ENCODE measurements at places on chromosomes 2 and 18. TPM values are rescaled to one million over a fixed set of nuclear protein-coding genes. Genes with fewer than 3 reads are reported as not detected.
A peak's percentile ranks its signal among the peaks of the same experiment; 100 is the strongest.

GRCh38 chr2:46416739-46417403, 62.5 kb upstream of the TMEM247 start:
- DNase-seq = no peak

DNA sequence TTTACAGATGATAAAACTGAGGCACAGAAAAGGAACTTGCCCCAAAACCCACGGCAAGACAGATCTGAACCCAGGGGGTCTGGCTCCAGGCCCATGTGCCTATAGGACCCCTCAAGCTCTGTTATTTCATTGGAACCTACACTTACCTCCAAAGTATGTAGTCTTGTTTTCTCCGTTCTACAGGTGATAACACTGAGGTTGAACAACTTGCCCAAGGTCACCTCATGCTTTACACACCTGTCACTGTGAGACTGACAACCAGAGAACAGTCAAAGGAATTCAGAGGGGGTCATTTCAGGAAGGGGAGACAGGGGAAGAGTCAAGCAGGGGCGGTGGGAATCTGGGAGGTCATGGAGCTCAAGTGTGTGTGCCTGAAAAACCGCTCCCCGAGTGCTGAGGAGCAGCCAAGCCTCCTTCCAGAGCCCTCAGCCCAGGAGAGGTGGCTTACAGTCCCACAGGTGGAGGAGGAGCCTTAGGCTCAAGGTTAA, 47.7 kb downstream of the SERTAD2 start:
- no peak for DNase-seq

DNA sequence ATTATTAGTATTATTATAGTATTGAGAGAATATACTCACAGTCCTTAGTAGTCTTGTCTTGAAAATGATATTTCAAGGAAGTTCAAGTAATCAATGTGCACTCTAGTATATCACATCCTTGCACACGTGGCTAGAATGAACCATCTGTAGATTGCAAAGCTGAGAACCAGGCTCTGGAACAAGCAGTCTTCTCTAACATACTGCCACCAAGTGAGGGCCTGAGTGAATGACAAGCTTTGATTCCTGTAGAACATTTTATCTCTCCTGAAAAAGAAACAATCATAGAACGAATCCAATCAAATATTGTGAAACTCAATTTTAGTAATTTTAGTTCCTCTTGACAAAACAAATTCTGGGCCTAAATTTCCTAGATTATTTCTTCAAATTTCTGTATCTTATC, 55.3 kb upstream of the SULT1C3 start:
- DNase-seq = no peak

DNA sequence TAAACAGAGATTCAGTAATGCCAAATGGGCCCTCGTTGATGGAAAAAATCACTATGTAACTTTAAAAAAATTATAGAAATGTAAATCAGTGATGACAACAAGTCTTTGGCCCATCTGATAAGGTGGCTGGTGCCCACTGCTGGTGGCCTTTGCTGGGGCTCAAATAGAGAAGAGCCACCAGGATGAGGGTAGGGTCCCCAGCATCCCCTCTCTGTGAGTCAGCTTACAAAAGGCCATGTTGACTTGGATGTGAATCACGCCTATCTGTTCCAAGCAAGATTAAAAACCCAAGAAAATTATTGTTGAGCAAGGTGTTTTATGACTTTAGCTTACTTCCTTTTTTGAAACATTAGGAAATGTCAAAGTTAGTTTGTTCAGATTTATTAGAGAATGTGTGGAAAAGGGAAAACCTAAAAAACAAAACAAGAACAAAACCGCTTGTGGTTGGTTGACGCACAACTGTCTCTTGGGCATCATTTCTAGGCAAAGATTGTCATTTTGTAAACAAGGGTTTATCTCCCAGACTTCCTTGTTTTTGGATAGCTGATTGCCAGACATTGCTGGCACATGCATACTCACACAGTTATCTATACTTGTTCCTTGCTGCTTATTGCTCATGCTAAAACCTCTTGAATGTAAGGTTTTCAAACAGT, 53.7 kb upstream of the ZNF396 start:
- DNase-seq = no peak

- DNase-seq = no peak
Observed at GRCh38 chr18:77668219-77668618, 418.6 kb downstream of the GALR1 start.

GRCh38 chr2:263774-264492, at the start of gene SH3YL1:
Gene SH3YL1 (minus strand): TSS chr2:264032. CDS start chr2:263984, 48 bp downstream.
- DNase-seq = peak; percentile 19

Gene SPATA3
- total RNA-seq = not detected

DNA sequence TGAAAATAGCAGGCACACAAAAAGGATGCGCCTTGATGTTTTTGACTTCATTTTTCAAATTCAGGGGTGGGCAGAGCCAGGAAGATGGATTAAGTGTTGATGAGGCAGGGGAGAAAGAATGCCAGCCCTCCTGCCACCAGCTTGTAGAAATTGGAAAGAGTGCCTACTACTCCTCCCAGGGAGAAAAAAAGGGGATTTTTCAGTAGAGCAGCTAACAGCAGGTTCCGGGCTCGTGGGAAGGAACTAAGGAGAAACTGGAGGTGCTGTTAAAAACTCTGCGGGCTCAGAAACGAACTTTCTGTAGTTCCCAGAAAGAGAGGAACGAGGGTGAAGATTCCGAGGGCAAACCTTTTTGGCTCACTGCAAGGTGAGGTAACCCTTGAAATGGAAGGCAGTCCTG, 100.1 kb upstream of the MCFD2 start:
- DNase-seq = no peak

DNA sequence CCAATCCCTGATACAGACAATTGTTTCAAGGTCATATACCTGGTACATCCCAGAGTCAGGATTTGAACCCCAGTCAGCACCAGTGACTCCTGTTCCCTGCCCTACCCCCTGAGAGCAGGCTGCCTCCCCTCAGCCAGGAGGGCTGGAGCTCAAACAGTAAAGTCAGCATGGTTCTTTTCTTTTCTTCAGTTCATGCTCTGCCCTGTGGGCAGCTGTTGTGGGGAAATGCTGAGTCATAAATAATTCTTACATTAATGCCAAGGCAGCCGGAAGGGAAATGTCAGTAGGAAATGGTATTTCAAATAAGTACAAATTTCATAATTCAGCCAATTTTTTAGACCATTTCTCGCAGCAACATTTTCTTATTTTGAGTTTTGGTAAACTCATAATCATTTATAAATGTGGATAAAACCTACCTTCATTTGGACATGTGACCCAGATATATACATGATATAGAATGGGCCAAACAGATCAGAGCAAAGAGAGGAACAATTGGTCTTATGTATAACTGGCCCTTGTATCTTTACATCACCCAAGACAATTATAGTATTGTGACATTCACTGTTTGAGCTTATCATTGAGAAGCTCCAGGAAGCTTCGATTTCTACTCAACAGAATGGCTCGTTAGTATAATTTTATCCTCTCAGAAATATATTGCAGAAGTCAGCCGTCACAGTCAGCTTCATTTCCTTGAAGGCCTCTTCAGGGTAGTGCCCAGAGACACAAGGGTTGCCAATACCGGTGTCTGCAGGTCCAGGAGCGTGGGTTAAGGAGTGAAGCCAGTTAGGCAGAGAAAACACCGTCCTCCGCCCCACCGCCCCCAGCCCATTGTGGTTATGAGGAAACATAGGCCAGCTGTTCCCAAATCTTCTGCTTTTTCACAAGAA, 28.0 kb upstream of the SCYGR1 start:
- peak; percentile 38 for DNase-seq

DNA sequence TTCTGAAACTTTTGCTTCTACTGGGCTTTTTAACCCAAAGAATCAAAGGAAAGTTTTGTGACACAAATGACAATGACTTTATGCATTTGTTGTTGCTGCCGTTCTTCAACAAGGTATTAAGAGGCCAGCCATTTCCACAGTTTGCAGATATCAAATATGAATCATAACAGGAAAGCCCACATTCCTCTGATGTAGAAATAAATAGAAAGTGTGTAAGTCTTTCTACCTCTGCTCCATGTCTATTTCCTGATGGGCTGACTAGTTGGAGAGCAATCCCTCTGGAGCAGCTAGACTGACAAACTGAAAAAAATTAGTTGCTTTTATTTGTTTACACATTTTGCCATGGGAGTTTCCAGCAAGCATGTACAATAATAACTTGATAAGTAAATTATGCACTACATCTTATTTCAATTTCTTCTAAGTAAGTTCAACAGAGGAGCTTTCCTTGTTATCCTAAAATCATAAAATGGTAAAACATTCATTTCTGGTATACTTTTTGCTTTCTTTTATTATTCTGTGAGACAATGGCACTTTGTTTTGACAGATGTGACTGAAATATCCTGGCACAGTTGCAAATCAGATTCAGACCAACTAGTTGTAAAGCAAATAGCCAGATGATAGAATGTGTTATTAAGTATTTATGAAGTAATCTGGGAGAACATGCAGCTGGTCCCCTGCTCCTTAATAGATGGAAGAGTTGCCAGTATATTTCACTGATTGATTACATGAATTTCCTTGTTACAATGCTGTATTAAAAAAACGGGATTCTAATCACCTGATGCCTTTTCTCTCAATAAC, 266.7 kb downstream of the METTL4 start:
- DNase-seq = no peak

GRCh38 chr2:163175294-163175693, 336.7 kb upstream of the KCNH7 start:
- DNase-seq = no peak

DNA sequence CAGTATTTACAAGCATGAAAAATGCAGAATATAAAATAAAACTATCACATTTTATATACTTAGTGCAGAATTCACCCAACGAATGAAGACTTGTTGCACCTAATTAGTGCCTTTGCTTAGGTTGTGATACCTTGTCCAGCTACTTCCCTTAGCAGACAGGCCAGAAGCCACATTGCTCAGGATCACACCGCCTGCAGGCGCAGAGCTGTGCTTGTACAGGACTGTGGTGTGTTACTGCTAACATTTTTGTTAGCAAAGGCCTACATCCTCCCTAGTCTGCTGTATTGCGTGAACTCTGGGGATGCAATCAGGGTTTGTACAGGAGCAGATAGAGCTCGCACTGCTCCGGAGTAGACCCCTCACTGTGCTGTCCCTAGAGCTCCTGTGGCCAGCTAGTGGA, 336.9 kb downstream of the CBLN2 start:
- DNase-seq = no peak

DNA sequence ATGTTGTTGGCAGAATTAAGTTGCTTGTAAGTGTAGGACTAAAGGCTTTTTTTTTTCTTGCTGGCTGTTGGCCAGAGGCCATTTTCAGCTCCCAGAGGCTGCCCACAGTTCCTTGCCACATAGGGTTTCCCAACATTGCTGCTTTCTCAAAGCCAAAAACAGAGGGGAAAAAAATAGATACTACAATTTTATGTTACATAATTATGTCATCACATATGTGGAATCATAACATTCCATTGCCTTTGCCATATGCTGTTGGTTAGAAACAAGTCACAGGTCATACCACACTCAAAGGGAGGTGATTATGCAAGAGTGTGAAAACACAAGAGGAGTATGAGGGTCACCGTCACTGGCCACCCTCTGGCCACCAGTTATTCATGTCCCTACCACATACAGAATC, 154.5 kb downstream of the RTN4 start:
- no peak for DNase-seq

GRCh38 chr18:36733150-36733549, 95.7 kb downstream of the TPGS2 start:
- no peak for DNase-seq

Gene PTPN18
- 20.8 TPM for total RNA-seq

DNA sequence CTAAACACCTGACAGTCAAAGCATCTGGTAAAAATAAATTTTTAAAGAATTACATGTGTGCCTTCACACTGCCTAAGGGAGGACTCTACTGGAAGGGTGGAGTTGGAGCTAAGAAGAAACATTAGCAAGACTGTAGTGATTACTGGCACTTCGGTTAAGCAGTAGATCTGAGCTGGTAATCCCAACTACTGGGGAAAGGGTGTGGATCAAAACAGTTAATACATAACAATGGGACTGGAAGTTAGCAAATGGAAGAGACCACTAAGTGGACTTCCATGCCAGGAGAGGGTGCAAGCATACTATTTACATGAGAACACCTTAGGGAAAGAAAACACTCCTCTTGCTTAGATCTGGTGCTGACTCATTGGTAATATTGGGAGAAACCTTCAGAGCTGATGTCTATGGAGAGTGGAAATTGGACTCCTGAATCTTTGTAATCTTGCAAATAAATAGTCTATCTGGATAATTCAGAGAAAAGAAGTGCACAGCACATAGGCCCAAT, 519.6 kb upstream of the LINC00305 start:
- DNase-seq = no peak

DNA sequence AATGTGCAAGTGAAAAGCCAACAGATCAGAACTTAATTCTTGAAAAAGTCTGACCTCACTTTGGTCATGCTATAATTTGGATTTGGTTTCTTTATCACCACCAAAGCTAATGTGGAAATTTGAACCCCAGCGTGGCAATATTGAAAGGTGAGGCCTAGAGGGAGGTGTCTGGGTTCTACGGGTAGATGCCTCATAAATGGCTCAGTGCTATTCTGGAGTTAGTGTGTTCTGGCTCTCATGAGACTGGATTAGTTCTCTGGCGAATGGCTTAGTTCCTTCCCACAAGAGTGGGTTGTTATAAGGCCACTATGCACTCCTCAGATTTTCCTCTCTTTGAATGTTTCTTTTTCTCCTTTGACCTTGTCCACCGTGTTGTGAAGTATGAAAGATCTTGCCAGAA, 22.3 kb downstream of the ORC4 start:
- no peak for DNase-seq

GRCh38 chr2:152826581-152827279, 108.3 kb downstream of the ARL6IP6 start:
- peak; percentile 33 for DNase-seq

Gene ACADL
- not detected for total RNA-seq

Gene ZNF521
- total RNA-seq = not detected

Gene MROH2A
- total RNA-seq = not detected

- no peak for DNase-seq
Observed at GRCh38 chr2:66239655-66240054, 195.3 kb upstream of the MEIS1 start.

- no peak for DNase-seq
Observed at GRCh38 chr2:2904721-2905350, 472.8 kb downstream of the EIPR1 start.

- no peak for DNase-seq
Observed at GRCh38 chr2:226403369-226403768, 396.3 kb downstream of the IRS1 start.

Gene CDH7
- total RNA-seq = not detected

- DNase-seq = no peak
Observed at GRCh38 chr2:12915787-12916186, 199.1 kb downstream of the TRIB2 start.

Gene KLF7
- 5.5 TPM for total RNA-seq

DNA sequence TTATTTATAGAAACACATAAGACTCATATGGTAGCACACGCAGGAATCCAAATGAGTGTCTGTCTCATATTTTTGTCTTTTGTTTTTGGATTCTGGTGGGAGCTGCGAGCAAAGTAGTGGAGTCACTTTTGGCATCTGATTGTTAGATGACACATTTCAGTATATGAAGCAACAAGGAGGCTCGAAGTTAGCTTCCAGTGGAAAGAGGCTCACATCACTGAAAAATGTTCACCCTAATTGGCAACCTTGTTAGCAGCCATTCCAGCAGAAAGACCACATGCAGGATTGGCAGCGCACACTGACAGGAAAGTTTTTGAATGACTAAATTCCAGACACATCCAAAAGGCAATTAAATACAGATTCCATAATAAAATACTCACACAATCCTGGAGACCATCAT, 87.4 kb downstream of the MYT1L start:
- no peak for DNase-seq

Measured in Caki2 (cell line).